NCI-H2171 (cell line): ENCODE measurements at places on chromosomes 3 and 15.

DNA sequence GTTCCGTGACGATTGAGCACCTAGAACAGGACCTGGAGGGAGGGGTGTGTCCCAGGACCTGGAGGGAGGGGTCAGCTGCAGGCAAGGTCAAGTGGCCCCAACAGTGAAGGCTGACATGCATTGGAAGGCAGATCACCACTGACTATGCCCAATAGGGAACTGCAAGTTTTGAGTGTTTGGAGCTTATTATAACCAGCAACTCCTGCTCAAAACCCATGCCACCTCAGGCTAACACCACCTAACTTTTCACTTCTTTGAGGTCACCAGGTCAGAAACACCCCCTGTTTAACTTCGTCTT is 93.1 kb downstream of the MYLK start:
- DNase-seq, result no peak

GRCh38 chr3:136249593-136249992 is 547 bp upstream of the PCCB start:
- DNase-seq, result no peak

DNA sequence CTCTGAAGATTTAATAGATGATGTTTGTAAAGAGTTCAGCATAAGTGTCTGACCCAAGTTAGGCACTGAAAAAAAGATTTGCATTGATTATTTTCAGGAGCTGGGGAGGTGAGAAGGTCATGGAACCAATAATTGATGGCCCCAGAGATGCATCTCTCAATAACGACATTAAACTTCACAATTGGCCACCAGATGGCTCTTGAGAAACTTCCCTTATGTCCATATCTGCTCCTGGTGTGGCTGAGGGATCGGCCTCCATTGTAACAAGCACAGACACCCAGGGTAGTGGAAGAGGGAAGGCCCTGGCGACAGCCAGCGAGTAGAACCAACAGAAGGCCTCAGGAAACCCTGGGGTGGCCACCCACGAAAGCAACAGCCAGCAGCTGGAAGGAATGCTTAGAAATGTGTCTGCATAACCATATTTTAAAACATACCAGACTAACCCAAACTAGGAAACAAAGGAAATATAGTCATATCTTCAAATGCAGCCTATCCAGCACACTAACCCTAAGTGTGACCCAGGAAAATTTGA is 536.7 kb downstream of the SOX2 start:
- DNase-seq, result no peak

- DNase-seq, result no peak
Observed at GRCh38 chr3:132616780-132617179, 19.7 kb downstream of the ACKR4 start.

- DNase-seq, result peak; percentile 19
Observed at GRCh38 chr3:20511863-20512505, 326.0 kb upstream of the SGO1 start.

DNA sequence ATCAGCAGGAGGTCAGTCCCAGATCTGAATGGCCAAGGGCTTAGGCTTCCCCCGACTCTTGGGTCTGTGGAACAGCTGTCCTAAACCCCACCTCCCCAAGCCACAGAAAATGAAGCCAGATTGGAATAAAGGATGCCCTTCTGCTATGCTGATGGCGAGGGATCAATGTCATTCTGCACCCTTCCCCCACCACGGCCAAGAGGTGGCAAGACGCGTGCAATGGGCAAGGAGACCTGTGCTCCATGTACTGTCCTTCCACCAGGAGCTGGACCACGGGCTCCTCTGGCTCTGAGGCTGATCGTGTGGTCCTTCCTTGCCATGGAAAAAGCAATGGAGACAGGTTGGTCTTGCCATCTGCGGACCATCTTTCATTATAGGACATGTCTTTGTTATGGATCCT is 32.6 kb upstream of the TBC1D21 start:
- DNase-seq, result no peak

DNA sequence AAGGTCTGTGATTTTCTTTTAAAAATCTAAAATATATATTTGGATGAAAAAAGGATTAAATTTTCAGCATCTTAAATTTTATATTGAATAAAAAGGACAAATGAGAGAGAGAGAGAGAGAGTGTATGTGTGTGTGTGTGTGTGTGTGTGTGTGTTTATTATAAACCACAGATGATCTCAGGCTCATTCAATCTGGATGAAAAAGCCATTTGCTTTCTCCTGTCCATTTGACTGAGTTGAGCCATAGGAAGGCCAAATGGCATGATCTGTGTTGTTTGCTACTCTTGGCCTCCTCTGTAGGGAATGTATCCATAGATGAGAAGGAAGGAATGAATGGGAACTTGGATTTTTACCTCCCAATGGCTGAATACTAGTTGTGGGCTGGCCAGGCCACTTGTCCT is 92.5 kb upstream of the MEX3B start:
- no peak for DNase-seq

DNA sequence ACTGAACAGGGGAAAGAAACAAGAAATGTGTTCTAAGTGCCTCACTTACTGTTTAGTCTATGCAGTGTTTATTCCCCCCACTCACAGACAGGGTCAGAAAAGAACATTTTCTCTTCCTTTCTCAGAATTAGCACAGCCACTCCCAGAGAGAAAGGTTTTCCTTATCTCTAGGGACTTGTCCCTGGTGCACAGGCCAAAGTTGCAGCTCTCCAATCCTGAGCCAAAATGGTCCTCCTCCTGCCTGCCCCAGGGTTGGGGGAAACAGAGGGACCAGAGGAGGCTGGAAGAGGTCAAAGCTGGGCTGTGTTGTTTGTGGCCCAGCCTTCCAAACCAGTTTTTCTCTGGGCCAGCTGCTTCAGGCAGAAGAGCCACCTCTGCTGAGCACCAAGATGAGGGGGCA is 12.0 kb downstream of the RAB6B start:
- DNase-seq, result no peak

- DNase-seq, result no peak
Observed at GRCh38 chr3:194957743-194958240, 272.1 kb downstream of the FAM43A start.

DNA sequence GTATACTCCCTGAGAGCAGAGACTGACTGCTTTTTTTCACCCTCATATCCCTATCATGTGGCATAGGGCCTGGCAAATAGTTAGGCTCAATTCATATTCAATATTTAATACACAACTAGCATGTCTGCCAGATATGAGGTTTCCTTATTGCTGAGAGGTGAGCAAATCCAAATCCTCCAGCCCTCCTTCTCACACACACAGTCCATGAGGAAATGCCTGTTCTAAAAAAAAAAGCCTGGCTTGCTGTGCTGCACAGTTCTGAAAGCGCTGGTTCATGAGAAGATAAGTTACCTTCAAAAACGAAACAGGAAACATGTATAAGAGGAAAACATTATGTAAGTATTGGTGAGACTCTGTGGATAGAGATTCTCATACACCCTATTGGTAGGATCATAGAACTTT is 15.5 kb upstream of the ACAP2 start:
- no peak for DNase-seq

DNA sequence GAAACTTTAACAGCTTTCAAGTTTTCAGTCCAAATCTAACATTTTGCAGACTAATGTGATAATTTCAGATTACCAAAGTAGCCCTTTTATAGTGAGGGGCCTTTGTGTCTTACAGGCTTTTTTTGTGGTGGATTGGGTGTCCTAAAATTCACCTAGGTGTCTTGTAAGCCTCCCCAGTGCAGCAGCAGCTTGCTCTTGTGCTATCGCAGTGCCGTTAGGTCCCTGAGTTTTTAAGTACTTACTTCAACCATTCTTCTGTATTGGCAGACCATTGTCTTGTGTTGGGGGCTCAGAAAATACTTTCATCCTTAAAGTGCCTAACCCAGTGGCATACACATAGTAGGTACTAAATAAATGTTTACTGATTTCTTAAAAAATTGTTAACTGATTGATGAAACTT is 2.1 kb downstream of the PDE8A start:
- DNase-seq, result no peak

- DNase-seq, result no peak
Observed at GRCh38 chr15:71752604-71753289, 57.6 kb upstream of the NR2E3 start.

DNA sequence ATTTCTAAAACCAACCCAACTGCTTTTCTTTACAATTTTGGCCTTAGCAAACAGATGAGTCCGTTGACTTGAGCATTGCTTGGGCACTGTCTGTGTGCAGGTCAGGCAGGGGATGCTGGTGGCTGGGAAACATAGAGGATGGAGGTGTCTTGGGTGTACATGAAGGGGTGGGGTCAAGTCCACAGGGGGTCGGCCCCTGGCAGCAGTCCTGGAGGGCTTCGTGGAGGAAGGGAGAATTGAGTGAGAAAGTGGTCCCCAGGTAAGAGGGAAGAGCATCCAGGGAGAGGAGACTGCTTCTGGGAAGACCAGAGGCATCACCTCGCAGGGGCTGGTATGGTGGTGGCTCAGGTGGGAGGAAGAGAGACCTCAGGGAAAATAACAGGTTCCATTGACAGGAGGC is 144.8 kb downstream of the TJP1 start:
- DNase-seq, result no peak

- no peak for DNase-seq
Observed at GRCh38 chr3:161879470-161879869, 382.9 kb downstream of the OTOL1 start.

DNA sequence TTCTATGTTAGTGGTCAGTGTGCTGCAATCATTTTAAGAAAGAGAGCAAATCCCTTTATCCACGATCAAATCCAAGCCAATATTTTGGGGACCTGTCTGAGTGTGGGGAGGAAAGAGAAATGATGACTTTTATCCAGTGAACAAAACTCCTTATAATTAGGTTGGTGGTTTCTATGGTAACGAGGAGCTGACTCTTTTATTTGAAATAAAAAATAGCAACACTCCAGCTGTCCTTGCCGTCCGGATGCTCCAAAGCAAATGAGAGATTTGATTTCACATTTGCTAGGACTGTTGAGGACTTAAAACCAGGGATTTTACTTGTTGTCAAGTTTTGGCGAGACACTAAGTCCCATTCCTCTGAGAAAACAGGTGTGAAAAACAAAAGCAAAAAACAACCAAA is 154.0 kb upstream of the PRICKLE2 start:
- DNase-seq, result no peak

DNA sequence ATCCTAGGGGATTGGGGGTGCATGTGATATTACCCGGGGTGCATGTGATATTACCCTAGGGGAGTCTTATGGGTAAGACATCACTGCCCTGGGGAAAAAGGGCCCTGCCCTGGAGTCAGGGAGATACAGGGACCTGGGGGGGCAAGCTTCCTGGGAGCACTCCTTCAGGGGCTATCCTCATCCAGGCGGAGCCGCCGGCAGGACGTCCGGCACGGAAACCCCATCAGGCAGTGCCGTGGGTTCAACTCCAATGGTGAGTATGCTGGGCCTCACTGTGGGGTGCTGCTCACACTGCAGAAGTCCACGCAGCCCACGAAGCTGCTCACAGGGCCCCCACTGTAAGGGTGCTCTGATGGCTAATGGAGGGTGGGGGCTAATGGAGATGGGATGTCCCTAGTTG is 5.3 kb upstream of the GNAT1 start:
- no peak for DNase-seq

- no peak for DNase-seq
Observed at GRCh38 chr3:125165189-125165947, 47.2 kb downstream of the SLC12A8 start.

- no peak for DNase-seq
Observed at GRCh38 chr15:51750186-51750585, 1.2 kb upstream of the TMOD2 start.

GRCh38 chr15:49978121-49978520 is 140.9 kb downstream of the ATP8B4 start:
- DNase-seq, result no peak

DNA sequence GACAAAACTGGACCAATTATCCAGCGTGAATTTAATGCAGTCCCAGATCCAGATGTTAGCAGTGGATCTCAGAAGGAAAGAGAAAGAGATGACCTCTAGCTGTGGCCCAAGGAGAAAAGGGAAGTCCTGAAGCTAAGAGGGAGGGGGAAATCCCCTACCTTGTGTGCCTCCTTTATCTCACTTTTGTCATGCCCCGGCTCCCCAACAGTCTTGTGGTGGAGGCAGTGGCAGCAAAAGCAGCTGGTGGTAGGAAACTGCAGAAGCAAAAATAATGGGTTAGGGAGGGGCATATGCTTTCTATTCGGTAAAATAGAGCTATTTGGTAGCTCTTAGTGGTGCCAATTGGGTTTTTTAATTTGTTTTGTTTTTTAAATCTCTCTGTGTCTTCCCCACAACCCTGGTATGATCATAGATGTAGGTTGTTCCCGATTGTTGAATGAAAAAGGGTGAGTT is 56.5 kb downstream of the MCTP2 start:
- no peak for DNase-seq

DNA sequence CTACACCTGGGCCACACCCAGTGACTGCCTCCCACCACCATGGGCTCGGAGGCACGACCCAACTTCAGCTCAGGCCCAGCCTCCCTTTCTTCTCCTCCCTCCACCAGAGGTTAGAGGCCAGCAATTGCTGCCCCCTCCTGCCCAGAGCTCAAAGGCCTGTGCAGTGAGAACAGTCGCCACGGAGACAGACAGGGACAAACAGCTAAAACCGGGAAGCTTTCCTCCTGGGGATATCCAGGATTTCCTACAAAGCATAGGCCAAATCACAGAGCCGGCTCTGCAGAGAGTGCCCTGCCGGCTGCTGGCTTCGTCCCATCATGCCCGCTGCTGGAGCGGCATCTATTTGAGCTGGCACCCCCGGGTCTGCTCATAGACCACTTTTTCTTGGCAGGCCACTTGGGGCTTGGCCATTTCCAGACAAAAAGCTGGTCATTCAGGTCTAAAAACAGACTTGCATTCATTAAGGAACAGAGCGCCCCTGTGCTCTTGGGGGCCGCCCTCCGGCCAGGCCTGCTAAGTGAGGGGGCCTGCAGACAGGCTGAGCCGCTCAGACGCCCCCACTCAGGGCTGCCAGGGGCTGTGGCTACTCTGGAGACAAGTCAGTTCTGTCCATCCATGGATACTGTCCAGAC is 17.5 kb downstream of the GRAMD2A start:
- no peak for DNase-seq

DNA sequence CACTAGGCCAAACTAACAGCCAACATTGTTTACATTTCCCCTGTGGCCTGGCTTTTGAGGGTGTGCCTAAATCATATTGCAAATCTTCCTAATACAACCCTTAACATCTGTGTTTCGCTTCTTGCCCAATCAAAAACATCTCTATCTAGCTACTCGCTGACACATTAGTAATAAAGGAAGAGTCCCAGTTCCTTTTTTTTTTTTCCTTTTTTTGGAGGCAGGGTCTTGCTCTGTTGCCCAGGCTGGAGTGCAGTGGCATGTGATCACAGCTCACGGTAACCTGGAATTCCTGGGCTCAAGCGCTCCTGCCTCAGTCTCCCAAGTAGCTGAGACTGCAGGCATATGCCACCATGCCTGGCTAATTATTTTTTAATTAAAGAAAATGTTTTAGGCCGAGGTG is 2.1 kb upstream of the SRPRB start:
- DNase-seq, result no peak

GRCh38 chr3:104974316-104974715 is 392.4 kb upstream of the ALCAM start:
- DNase-seq, result no peak

DNA sequence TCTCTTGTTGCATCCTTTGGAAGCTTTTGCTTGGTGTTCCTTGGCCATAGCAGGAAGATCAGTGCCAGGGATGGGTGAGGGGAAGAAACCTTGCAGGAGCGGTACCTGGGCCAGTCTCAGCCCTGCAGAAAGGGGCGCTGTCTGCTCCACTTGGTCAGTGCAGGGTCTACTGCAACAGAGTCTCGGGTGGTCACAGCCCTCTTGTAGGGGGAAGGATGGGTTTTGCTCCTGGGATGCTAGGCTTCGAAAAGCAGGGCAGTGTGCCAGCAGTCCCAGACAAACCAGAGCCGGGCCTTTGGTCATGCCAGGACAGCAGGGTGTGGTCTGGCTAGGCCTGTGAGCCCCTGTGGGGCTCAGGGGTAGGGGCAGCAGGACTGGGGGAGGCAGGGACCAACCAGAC is 186.7 kb downstream of the APBA2 start:
- DNase-seq, result no peak
